ENCODE measurements at places on chromosomes 11 and 22.

DNA sequence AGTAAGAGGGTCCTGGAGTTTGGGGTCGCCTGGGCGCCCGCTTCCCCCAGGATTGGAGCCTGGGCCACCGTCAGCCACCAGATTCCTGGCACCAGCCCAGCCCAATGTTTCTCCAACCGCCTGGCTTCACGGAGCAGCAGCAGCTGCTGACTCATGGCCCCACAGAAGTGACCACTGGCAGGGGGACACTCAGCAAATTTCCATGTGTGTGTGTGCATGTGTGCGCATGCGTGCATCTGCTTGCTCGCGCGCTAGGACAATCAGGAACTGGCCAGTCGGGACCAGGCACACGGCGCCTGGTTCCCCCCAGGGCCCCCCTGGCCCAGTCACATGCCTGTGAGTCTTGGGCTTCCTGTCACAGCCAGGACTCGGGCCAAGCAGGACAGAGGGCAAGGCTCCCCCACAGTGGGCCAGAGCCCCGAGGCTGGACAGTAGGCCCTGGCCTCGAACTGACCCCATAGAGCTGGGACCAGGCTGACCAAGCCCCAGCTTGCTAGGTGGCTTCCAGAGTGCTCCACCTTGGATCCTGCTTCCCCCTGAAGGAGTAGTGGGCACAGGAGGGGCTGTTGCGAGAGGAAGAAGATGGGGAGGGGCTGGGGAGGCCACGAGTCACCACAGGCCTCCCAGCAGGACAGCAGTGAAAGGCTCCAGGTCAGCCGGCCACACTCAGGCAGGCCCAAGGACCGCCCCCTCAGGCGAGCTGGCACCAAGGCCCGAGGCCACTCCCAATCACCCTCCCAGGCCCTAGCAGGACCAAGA is 3.2 kb downstream of the CTSD start:
- DNase-seq: no peak

DNA sequence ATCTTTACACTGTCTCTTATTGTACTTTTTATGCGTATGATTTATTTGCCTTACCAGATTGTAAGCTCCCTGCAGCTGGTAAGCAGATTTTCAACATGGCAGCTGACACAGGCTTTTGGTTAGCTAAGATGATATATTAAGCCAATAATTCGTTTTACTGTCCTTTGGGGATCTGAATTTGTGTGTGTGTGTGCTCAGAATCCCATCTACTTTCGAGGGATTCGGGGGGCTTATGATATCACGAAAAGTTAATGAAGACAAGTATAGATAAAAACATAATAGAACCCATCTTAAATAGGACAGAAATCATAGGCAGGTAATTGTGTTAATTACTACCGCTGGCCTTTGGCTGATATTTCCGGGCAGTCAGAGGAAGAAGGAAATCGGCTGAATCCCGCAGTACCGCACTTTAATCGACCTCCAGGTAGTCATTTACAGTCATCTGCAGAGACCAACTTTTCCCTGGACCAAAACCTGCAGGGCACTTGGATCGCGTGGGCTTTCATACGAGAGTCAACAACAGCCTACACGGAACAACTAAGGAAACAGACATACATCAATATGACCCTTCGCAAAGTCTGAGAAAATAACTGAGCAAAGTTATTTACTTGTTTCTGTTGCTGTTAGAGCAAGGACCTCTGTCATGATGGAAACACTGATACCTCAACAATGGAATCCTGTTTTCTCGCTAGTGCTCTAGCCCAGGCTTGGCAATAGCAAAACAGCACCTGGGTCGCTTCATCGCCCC is 802 bp downstream of the KBTBD3 start:
- no peak for DNase-seq

DNA sequence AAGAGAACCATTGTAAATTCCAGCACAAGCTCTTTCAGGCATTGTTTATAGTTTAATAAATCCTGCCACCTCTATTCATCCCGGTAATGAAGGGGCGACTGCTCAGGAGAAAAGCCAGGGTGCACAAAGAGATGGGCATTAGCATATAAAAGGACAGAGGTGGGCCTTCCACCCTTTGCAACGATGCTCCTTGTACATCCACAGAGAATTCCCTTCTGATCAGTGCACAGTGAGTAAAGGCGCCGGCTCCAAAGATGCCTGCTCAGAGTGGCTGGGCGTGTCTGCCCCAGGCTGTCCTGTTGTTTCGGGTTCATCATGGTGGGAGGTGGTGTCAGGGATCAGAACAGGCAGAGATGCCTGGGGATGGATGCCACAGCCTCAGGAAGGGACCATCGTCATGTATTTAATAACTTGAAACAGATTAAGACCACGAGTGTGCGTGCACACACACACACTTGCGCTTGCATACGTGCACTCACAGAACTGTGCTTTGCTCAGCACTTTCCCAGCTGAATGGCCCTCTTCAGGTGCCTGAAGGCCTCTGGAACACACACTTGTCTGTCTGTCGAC is 305.0 kb downstream of the TBC1D22A start:
- no peak for DNase-seq

DNA sequence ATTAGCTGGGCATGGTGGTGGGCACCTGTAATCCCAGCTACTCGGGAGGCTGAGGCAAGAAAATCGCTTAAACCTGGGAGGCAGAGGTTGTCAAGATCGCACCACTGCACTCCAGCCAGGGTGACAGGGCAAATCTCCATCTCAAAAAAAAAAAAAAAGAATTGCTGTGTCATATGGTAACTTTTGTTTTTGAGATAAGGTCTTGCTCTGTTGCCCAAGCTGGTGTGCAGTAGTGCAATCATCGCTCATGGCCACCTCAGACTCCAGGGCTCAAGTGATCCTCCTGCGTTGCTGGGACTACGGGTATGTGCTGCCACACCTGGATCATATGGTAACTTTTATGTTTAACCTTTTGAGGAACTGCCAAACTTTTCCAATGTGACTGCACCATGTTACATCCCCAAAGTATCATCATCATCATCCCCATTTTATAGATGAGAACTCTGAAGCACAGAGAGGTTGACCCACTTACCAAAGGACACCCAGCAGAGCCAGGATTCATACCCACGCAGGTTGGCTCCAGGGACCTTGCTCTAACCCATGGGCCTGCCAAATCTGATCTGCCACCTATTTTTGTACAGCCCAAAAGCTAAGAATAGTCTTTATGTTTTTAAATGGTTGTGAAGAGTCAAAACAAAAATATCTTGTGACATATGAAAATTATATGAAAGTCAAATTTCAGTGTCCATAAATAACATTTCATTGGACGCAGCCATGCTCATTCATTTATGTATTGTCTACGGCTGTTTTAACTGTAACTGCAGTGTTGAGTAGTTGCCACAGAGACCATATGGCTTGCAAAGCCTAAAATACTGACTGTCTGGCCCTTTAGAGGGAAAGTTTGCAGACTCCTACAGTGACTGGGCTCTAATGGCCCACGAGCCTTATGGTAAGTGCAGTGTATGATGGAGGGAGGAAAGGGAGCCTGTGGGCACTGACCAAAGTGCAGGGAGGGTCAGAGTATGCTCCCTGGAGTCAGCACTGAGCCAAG is 45.3 kb downstream of the GDPD5 start:
- DNase-seq: no peak

DNA sequence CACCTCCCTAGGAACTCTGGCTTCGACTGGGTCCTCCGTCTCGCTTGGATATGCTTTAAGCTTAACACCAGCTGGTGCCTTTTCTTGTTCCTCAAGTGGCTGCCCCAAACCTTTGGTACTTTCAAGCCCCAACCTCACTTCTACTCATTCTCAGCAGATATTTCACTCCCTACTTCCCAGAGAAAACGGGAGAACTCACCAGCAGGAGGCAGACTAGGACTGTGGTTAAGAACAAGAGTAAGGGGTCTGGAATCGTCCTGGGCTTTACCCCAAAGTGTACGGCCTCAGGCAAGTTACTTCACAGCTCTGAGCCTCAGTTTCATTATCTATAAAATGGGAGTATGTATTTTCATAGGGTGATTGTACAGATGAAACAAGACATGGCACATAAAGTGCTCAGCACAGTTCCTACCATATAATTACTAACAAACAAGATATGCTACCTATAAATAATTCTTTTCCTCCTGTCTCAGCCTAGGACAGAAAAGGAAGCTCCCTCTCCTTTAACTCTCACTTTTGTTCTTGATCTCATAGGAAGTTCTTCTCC is 37.8 kb downstream of the PAMR1 start:
- no peak for DNase-seq

DNA sequence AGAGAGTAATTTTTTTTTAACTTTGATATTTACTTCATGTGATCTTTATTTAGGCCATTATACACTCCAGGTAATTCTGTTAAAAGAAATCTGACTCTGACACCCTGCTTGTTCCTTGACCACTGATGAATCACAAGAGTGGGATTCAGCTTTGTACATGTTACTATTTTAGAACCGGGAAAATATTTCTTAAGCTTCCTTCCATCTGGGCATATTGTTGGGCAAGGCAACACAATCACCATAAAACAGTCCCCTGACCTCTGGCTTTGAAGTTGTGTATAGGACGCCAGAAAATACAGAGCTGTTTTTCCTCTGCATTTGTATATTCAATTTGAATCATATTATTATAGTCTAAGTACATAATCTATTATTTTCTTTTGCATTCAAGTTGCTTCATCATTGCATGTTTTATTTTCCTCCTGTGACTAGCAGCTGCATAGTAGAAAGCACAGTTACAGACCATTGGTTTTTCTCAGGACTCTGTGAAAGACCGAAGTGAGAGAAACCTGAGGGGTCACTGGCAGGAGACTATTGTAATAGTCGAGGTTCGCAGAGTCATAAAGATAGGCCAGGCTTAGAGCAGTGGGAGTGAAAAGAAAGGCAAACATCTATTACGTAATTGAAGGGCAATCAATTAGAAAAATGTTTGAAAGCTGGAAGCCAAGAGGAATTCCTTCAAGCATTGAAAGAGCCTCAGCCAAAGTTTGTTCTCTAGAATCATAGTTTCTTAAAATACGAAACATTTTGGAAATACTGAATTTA is 51.8 kb upstream of the SLC36A4 start:
- DNase-seq: no peak

DNA sequence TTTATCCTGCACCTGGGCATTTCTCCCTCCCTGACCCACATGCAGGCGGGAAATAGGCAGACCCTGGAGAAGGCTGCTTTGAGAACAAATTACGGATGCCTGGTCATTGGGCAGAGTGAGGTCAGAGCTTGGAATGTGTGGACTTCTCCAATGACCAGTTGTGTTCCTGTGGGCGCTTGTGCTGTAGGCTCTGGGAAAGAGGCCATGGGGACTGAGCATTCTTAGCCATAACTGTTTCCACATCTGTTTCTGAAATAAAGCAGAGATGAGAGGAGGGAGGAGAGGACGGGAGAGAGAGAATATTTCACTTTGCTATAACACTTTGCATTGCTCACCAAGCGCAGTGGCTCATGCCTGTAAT is 11.2 kb upstream of the TMEM184B start:
- no peak for DNase-seq

GRCh38 chr22:36768616-36769015 is 7.3 kb downstream of the IFT27 start:
- no peak for DNase-seq

DNA sequence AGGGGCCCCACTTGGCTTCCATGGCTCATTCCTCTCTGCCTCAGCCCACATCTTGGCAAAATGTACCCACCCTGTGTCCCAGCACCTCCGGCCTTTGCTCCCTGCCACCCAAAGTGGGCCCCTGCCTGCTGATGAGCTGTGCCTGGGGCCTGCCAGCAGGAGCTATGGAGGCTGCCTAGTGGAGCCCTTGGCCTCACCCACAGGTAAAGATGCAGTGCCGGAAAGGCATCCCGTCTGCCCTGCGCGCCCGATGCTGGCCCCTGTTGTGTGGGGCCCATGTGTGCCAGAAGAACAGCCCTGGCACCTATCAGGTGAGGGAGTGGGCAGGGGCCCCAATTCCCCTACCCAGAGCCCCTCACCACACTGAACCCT is 1.3 kb downstream of the TBC1D10C start:
- DNase-seq: no peak

- DNase-seq: no peak
Observed at GRCh38 chr11:33933602-33934001, 41.7 kb upstream of the LMO2 start.

- DNase-seq: no peak
Observed at GRCh38 chr22:35154937-35155387, 89.0 kb downstream of the ISX start.

GRCh38 chr11:35641171-35641897 is 21.2 kb upstream of the TRIM44 start:
- no peak for DNase-seq

DNA sequence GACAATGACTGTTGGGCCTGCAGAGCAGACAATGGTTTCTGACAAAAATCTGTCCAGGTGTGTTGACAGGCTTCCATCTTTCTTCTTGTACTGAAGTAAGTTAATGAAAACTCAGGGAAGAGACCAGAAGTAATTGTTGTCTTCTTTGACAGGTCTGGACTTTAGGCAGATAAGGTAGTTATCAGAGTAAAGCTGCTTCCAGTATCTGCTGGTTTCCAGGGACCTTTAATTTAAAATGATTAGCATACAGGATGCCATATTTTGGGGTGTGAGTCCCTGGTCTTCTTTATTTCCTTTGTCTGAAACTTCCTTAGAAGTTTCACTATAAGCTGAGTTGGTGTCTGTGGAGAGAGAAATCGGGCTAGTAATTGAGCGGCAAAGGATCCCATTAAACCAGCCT is 1.4 kb downstream of the TMX2 start:
- DNase-seq: no peak

DNA sequence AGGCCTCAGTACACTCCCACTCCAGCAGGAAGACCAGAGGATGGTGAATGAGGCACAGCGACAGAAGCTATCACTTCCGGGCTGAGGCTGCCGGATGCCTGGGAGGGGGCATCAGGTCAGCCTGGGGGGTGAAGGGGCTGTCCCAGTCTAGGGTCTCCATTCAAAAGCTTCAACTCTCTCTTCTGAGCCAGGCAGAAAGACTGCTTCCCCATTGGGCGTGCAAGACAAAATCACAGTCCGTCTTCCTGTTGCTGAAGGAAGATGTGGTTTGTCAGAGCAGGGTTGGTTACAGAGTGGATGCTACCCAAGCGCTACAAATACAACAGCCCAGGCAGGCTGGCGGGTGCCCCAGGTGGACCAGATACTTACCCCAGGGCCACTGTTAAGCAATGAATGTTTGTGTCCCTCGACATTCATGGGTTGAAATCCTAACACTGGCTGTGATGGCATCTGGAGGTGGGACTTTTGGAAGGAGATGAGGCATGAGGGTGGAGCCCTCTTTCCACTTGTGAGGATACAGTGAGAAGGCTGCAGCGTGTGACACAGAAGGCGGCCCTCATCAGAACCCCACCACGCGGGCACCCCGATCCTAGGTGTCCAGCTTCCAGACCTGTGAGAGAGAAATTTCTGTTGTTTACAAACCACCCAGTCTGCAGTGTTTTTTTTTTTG is 12.0 kb downstream of the UPK3A start:
- no peak for DNase-seq

DNA sequence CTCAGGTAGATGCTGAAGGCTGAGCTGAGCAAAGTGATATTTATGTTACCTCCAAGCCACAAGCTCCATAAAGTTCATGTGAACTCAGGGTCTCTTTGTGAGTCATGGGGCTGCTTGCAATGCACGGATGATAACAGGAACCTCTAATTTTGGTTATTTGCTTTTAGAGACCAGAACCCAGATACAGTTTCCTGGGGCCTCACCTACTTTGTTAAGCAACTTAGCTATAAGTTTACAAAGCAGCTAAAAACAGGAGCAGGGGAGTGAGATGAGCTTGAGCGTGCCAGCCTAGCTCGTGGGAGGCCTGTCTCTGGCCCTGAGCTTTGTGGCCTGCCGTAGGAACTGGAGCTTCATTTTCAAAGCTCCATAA is 29.2 kb downstream of the SREBF2 start:
- DNase-seq: no peak

GRCh38 chr11:9014826-9015225 is 11.0 kb upstream of the NRIP3 start:
- DNase-seq: no peak
